ENCODE measurements at places on chromosomes 12 and 14. TPM values are rescaled to one million over a fixed set of nuclear protein-coding genes. Genes with fewer than 3 reads are reported as not detected.

KRT71 gene
- total RNA-seq, result not detected

MYBPC1 gene
- not detected for total RNA-seq

NFATC4 gene
- total RNA-seq, result 47.9 TPM

DHH gene
- total RNA-seq, result 1.5 TPM

DNA sequence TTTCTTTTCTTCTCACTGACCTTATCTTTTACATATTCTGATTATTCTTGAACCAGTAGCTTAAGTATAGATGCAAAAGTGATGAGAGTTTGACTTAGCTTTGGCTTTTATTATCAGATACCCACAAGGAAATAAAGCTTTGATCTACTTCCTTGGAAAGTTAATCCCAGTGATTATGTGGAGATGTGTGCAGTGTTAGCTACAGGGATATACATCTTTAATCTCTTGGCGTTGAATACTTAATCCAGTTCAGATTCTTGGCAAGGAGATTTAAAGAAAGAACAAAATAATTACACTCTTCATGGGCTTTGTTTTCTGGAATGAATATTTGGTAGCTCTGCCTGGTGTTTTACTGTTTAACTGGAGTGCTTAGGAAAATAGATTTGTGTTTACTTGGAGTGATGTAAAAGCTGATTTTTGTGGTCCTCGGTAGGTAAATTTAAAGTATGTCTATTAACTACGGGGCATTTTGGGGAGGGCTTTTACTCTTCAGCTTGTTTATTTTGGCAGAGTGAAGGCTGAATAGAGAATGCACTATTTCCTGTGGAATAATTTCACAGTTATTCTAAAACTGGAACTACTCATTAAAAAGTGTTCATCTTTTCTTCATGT is 150.1 kb upstream of the LRIG3 start:
- H3K4me3 ChIP-seq, result no peak overlapping the region
- no peaks in the 10 kb centered on the region for H3K27me3 ChIP-seq
- H3K36me3 ChIP-seq, result no peaks in the 10 kb centered on the region

- H3K4me3 ChIP-seq, result no peak overlapping the region
- H3K36me3 ChIP-seq, result no peaks in the 10 kb centered on the region
- H3K27me3 ChIP-seq, result no peaks in the 10 kb centered on the region
These were observed 141.6 kb downstream of the APAF1 start for GRCh38 chr12:98786653-98787052.

DNA sequence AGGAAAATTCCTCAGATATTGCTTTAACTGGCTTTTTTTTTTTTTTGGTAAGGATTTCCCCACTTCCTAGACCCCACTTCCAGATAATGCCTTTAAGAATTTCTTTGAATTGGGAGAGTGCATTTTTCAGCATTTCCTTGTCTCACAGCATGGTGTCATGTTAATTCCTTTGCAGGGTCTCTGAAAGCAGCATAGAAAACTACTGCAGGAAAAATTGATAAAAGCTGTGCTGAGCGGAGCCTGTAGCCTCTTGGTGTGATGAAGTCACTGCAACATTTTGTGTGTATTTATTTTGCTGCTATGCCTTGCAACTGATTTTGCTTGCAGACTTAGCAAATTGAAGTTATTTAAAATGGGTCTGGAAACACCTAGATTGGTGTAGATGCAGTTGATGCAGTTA is 2.7 kb downstream of the ANO4 start:
- no peak overlapping the region for H3K4me3 ChIP-seq
- H3K4me1 ChIP-seq, result no peaks in the 10 kb centered on the region
- no peak overlapping the region for H3K27ac ChIP-seq
- no peak for DNase-seq

- DNase-seq, result no peak
- no peaks in the 10 kb centered on the region for H3K4me1 ChIP-seq
- peak overlapping the region; percentile 83 for H3K4me3 ChIP-seq
- H3K27ac ChIP-seq, result peak overlapping the region; percentile 69
- no peaks in the 10 kb centered on the region for H3K27me3 ChIP-seq
- H3K36me3 ChIP-seq, result no peaks in the 10 kb centered on the region
These were observed 2.5 kb downstream of the USP44 start for GRCh38 chr12:95548539-95549391.

- H3K27ac ChIP-seq, result no peak overlapping the region
- no peaks in the 10 kb centered on the region for H3K27me3 ChIP-seq
- no peak for DNase-seq
- no peaks in the 10 kb centered on the region for H3K4me1 ChIP-seq
- H3K4me3 ChIP-seq, result no peak overlapping the region
These were observed 162.3 kb downstream of the CALM1 start for GRCh38 chr14:90558983-90559590.

Data from vagina (tissue), 2 donors.